Skeletal muscle tissue (tissue), 5 donors: ENCODE measurements at places on chromosomes 13 and 19. TPM values are rescaled to one million over a fixed set of nuclear protein-coding genes. Genes with fewer than 3 reads are reported as not detected.

The EBI3 gene
- total RNA-seq: not detected

The CEACAM7 gene
- total RNA-seq: not detected

The CAPS gene
- total RNA-seq: 1.6 TPM

The ZNF544 gene
- 26.1 TPM for total RNA-seq

The ZNF844 gene
- total RNA-seq: 9.4 TPM

The CYP2S1 gene
- 1.6 TPM for total RNA-seq

The NCAN gene
- not detected for total RNA-seq
